ENCODE measurements at places on chromosomes 2 and 18.
A peak's percentile ranks its signal among the peaks of the same experiment; 100 is the strongest.

DNA sequence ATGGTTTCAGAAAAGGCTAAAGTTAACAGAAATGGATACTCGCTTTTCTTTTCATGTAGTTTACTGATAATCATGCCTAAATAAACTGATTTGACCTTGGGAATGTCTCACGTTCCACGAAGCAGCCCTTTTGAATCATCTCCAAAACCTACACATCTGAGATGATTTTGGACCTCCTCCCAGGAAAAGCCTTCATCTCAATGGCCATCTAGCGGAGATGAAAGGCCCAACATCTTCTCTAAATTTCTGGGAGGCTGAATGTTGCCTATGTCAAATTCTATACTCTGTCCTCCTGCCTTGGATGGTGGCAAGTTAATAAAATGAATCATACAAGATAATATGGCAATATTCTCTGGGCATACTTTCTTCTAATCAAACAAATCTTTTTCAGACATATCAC lies 448.5 kb downstream of the ZEB2 start:
- peak; percentile 6 for DNase-seq

DNA sequence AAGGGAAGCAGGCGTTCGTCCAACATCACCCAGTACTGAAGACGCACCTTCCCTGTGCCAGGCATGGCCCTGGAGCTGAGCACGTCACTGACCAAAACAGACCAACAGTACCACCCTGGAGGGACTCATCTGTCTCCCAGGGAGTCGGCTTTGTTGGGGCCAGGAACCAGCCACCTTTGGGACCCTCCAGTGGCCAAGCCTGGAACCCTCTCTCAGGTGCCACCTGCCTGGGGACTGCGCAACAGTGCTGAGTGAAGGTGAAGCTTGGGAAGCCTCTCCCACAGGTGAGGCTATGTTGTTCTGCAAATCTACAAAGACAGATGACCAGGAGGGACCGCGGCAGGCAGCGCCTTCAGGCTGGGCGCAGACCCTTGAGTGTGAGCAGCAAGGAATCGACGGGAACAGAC lies 91.4 kb upstream of the OTOS start:
- no peak for DNase-seq

GRCh38 chr2:64177315-64177714 lies 33.1 kb upstream of the PELI1 start:
- no peak for DNase-seq

GRCh38 chr18:34957119-34957863 lies 83.9 kb upstream of the MAPRE2 start:
- DNase-seq, result peak; percentile 45

GRCh38 chr2:219820767-219821166 lies 193.3 kb downstream of the SLC4A3 start:
- DNase-seq, result no peak

GRCh38 chr2:205177546-205177945 lies 504.8 kb upstream of the NRP2 start:
- no peak for DNase-seq

DNA sequence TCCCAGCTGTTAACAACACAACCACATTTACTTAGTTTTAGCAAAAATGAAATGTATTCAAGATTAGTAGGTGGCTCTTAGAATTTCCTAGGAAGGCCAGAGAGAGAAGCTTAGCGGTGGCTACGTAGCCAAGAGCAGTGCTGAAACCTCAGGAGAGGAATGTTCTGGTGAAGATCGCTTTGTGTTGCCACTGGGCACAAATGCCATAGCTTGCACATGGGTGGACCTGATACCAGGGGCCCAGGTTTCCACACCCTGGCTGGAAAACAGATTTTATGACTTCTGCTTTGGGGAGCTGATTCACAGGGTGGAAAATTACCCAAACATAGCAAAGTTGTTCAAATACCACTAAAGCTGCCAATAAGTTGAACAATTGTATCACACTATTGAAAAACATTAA lies 43.4 kb downstream of the THUMPD2 start:
- no peak for DNase-seq

GRCh38 chr2:218169757-218170546 lies 3.2 kb upstream of the CXCR1 start:
- no peak for DNase-seq

DNA sequence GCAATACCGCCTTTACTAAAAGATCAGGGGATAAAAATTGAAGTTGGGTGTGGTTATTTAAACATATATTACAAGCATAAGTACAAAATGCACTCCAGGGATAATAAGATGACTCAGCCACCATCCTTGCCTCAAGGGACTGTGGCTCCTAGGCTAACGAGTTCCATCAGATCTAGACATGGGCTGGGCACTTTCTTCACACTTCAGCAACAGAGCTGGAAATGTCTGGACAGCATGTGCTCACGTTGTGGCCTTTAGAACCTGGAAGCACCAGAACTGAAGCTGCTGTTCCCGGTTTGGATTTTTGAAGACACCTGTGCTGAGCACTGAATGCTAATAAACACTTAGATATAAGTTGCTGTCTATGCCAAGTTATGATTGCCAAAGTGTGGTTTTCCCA lies 384.2 kb upstream of the SALL3 start:
- no peak for DNase-seq

GRCh38 chr2:105739944-105740530 lies 4.7 kb upstream of the NCK2 start:
- DNase-seq, result no peak

DNA sequence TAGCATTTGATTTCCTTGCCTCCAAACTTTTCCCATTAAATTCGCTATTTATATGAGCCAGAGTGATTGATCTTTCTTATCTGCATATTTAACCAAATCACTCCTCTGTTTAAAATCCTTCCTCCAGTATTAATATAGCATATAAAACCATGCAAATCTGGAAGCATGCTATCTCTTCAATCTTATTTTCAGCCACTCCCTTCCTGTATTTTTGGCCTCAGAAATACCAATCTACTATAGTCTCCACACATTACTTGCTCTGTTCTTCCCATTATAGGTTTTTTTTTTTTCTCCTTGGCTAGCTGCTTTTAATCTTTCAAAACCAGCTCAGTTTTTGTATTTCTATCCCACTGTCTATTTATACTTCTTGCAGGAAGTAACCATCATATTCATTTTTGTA lies 19.1 kb downstream of the MAP2 start:
- no peak for DNase-seq

- DNase-seq, result no peak
These were observed 20.9 kb downstream of the LOXHD1 start for GRCh38 chr18:46636040-46636630.

Data from skeletal muscle cell (primary cell).